Stimulated activated memory B cell treated with anti-CD40 and anti-IgM and Interleukin-4, amounts not matched to agents 10 μg/mL and 1 μg/mL and 100 μg/mL, for 72 hours (primary cell): ENCODE measurements at places on chromosomes 16 and 17.

DNA sequence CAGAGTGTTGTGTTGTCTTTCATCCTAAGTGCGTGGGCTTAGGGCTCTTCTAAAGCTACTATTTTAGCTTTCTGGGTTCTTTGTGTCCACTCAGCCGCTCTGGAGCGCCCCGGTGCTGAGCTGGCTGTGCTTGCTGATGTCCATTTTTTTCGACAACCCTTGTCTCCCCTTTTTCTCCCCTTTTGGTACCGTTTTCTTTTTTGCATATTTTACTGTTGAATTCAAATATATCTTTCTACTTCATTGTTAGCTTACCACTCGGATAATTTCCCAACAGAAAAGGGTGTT lies 1.2 kb downstream of the SRRM2 start:
- ATAC-seq = no peak

- ATAC-seq = no peak
Observed at GRCh38 chr16:71501547-71501946, 12.4 kb upstream of the ZNF19 start.

DNA sequence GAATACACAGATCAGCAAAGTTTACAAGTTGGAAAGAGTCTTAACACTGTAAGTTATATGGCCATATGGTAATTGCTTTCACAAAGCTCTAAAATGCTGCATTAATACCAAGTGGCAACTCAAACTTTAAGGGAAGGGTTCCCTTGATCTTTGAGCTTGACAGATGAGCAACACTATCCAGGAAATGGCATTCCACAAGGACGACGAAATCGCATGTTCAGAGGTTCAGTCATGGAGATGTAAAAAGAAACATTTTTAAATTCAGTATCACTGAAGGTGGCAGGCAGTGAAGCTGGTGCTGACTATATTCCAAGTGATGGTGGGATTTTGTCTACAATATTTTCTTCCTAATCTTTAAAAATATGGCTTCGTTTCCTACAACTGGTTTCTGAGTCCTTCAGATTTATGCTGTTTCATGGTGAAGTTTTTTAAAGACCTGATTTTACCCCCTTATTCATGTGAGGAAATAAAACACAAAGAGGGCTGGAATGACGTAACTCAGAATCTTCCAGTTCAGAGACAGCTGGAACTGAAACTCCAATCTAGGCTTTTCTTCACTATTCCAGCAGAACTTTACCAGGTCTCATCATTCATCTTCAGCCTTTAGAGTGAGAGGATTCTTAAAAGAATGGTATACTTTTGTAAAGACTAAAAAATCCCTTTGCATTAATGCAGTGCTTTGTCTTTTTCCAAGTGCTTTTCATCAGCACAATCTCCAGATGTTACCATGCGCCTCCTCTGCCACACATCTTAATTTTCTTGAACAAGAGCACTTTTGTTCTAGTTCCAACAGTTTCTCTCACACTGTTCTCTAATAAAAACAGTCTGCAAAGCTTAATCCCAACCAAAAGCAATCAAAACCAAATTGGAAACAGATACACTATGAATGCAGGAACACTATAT lies 20.2 kb downstream of the CHCT1 start:
- ATAC-seq = no peak

DNA sequence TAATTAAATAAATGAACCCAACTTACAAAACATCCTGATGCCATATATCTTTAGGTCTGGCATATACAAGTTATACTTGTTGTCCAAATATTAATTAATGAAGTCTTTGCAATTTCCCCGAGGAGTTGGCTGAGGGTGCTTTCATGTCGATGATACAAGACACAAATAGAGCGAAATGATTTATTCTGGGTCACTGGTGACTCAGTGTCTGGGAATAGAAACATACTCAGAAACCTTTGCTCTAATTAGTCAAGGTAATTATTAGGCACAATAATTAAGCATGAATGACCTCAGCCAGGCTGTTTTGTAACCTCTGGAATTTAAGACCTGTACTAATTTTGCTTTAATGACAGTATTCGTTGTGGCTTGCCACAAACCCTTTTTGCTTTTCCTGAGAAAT lies 37.0 kb upstream of the HAPSTR1 start:
- ATAC-seq = no peak

GRCh38 chr16:24253192-24253591 lies 2.9 kb upstream of the CACNG3 start:
- peak; percentile 73 for ATAC-seq
